ENCODE measurements at places on chromosomes 5 and 9. TPM values are rescaled to one million over a fixed set of nuclear protein-coding genes. Genes with fewer than 3 reads are reported as not detected.

The PFN3 gene
- polyA plus RNA-seq: not detected

The ZNF169 gene
- polyA plus RNA-seq: 5.8 TPM

The PCDHA4 gene
- polyA plus RNA-seq: 43.6 TPM

The CBY3 gene
- not detected for polyA plus RNA-seq

The IL5 gene
- not detected for polyA plus RNA-seq

The NPR3 gene
- 1.5 TPM for polyA plus RNA-seq

The BTNL9 gene
- 18.7 TPM for polyA plus RNA-seq

The RABGAP1 gene
- polyA plus RNA-seq: 73.1 TPM

The BSPRY gene
- not detected for polyA plus RNA-seq

The INSL4 gene
- not detected for polyA plus RNA-seq

The TEX10 gene
- 26.2 TPM for polyA plus RNA-seq

The ITGA1 gene
- 0.10 TPM for polyA plus RNA-seq

The SHISAL2B gene
- polyA plus RNA-seq: not detected

The GRXCR2 gene
- polyA plus RNA-seq: 0.36 TPM

The RAI14 gene
- polyA plus RNA-seq: 6.0 TPM

The ANXA2R gene
- polyA plus RNA-seq: not detected

The RBM27 gene
- 18.9 TPM for polyA plus RNA-seq

The CLK4 gene
- 115 TPM for polyA plus RNA-seq

The SLC22A4 gene
- polyA plus RNA-seq: 2.0 TPM

The NMRK1 gene
- 11.5 TPM for polyA plus RNA-seq

Measured in neural cell (in vitro differentiated cells).